Lower leg skin (tissue), 4 donors: ENCODE measurements at places on chromosomes 5 and 9.

DNA sequence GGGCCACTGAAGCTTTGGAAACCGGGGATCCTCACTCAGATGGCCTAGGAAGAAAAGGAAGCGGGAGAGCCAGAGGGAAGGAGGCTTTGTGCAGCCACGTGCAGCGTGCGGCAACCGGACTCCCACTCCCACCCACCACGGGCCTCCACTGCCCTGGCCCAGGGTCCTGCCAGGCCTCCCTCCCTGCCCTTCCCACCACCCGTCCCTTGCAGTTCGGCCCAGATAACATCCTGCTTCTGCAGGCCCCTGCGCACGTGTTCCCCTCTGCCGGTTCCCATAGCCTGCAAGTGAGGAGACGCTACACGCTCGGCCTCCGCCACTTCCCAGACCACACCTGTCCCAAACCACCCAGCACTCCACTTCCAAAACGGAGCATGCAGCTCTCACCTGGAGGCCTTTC, 4.3 kb upstream of the LHX3 start:
- DNase-seq, result no peak

DNA sequence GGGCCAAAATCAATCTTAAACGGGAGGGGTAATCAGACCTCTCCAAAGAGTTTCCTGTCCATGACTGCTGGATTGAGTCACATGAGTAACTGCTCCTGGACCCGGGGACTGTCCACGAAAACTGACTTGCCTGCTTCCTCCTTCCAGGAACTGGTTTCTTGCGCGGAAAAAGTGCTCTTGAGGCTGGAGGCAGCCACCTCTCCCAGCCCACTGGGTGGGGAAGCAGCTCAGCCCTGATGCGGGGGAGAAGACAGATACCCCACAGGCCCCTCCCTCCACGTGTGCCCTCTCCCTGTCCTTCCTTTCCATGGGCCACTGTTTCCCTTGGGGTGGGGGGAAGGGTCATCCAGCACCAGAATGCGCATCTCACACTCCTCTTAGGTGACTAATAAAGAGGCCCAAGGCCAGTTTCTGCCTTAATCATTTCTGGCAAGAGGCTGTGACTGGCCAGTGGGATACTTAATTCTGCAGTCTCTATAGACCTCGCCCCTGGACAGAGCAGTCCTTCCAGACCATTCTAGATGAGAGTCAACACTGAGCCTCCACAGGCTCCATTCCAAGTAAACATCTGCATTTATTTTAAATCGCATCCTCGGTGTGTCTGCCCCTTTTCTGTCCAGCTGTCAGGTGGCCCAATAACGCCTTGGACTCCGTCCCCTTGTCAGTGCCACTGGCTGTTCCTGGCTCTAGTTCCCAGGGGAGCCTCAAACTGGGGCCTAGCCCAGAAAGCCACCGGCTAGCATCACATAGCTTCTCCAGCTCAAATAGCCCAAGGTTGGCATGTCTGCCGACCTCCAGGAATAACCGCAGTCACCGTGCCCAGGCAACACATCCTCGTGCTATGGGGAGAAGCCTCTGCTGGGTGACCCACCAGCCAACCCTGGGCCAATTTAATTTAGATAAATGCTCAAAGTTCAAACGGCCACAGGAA, 12.0 kb downstream of the REXO4 start:
- DNase-seq, result no peak

DNA sequence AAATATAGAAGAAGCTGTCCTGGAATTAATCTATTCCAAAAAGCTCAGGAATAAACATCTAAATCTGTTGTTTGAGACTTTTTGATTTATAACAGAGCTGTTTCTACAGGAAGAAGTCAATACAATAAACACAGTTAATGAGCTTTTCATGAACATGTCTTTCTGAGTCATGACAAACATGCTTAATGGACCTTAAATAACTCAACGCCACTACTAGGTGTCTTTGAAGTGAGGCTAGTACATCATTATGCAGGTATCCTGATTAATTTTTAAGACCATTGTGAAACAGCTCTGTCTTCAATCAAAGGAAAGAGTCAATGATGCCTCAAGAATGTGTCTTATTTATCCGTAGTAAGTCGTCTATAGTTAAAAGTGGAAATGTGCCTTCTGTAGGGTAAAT, 131.6 kb downstream of the GABRB2 start:
- DNase-seq, result no peak

- no peak for DNase-seq
Observed at GRCh38 chr5:54904425-54904824, 81.0 kb downstream of the ESM1 start.

GRCh38 chr5:11675184-11675583, 229.1 kb downstream of the CTNND2 start:
- no peak for DNase-seq

DNA sequence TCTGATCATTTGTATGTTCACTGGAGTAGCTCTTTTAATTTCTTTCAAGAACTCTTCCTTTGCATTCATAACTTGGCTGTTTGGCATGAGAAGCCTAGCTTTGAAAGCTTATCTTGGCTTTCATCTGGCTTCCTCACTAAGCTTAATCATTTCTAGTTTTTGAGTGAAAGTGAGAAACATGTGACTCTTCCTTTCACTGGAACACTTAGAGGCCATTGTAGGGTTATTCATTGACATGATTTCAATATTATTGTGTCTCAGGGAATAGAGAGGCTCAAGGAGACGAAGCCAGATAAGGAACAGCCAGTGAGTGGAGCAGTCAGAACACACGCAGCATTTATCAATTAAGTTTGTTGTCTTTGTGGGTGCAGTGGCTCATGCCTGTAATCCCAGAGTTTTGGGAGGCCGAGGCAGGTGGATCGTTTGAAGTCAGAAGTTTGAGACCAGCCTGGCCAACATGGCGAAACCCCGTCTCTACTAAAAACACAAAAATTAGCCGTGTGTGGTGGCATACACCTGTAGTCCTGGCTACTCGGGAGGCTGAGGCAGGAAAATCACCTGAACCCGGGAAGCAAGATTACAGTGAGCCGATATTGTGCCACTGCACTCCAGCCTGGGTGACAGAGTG, 98.3 kb downstream of the UGCG start:
- DNase-seq, result no peak

DNA sequence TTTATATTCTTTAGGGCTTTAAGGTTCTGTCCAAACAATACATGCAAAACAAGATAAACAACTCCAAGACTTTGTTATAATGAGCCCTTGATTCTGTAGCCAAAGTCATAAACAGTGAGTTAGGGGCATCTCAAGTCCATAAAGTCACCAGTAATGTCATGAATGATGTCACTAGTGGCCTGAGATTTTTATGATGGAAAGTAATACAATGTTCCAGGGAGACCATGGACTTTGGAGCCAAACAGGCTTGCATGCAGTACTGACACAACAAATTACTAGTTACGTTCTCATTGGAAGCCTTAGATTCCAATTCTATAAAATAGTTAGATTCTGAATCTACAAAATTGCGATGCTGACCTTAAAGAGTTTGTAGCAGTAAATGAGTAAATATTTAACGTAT, 280.0 kb downstream of the HINT1 start:
- no peak for DNase-seq

- DNase-seq, result no peak
Observed at GRCh38 chr5:173328844-173329490, 753 bp upstream of the STC2 start.

GRCh38 chr5:57258052-57258451, 84.2 kb downstream of the GPBP1 start:
- DNase-seq, result no peak

DNA sequence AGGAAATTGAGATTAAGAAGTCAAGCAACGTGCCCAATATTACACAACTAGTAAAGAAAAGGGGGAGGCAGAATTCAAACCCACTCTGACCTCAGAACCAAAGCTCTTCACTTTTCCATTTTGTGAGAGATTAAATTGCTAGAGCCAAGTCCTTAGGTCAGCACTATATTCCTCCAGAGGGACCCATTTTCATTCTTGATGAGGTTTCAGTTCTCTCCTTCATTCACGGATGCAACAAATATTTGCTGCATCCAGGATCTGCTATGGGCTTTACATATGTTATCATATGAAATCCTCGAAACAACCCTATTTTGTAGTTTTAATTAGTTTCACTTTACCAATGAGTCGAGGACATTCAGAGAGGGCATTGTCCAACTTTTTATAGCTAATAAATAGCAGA, 239.2 kb downstream of the EFNA5 start:
- no peak for DNase-seq
